Astrocyte of the spinal cord (primary cell): ENCODE measurements at places on chromosomes 5 and 9.
A peak's percentile ranks its signal among the peaks of the same experiment; 100 is the strongest.

DNA sequence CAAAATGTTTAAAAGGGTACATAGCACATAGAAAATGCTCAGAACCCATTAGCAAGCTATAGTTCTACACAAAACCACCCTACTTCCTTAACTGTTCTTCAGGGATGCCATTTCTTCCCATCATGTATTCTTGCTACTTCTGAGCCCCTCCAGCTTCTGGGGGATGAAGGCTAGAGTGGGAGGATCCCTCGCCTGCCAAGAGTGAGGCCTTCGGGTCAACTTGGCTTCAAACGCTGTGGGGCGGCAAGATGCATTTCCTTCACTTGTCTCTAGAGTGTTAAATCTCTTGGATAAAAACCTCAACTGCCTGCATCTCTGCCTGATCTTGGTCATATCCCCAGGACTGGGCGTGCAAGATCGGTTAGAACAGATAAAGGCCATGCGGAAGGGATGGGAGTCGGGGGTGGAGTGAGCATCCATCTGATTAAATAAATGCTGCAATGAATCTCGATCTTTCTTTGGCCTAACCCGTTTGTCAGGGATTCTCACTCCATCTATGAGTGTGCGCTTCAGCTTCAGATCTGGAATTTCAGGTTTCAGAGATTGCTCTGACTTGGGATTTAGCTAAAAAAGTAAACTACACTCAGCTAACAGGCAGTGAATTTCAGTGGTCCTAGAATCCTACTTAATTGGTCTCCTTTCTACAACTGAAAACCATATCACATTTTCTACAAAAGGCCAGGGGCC lies 118.0 kb upstream of the PANK3 start:
- no peak for DNase-seq

DNA sequence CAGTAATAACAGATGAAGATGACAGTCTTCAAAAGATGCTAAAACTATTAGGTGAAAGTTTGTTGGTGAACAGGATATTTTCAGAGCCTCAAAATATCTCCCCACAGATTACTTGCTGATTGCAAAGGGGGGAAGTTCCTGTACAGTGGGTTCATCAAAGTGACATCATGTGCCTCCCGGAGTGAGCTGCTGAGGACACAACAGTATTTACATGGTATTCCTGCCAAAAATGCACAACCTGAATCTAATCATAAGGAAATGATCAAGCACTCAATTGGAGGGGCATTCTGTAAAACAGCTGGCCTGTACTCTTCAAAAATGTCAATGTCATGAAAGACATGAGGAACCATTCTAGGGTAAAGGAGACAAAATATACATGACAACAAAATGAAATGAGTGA lies 18.9 kb upstream of the GLIS3 start:
- peak; percentile 40 for DNase-seq

GRCh38 chr9:20702570-20702969 lies 18.5 kb downstream of the FOCAD start:
- DNase-seq, result no peak

DNA sequence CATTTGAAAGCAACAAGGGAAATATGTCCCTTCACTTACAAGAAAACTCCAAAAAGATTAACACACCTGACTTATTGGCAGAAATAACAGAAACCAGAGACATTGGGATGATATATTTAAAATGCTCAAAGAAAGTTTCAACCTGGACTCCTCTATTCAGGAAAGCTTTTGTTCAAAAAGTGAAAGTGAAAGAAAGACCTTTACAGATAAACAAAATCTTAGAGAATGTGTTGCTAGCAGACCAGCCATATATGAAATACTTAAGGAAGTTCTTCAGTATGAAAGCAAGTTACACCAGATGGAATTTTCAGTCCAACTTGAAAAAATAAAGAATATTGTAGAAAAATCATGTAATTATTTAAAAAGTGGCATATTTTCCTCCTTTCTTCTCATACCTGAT lies 1075.1 kb downstream of the NR2F1-AS1 start:
- DNase-seq, result peak; percentile 50

- no peak for DNase-seq
These were observed 244.0 kb downstream of the YTHDC2 start for GRCh38 chr5:113757508-113757907.

DNA sequence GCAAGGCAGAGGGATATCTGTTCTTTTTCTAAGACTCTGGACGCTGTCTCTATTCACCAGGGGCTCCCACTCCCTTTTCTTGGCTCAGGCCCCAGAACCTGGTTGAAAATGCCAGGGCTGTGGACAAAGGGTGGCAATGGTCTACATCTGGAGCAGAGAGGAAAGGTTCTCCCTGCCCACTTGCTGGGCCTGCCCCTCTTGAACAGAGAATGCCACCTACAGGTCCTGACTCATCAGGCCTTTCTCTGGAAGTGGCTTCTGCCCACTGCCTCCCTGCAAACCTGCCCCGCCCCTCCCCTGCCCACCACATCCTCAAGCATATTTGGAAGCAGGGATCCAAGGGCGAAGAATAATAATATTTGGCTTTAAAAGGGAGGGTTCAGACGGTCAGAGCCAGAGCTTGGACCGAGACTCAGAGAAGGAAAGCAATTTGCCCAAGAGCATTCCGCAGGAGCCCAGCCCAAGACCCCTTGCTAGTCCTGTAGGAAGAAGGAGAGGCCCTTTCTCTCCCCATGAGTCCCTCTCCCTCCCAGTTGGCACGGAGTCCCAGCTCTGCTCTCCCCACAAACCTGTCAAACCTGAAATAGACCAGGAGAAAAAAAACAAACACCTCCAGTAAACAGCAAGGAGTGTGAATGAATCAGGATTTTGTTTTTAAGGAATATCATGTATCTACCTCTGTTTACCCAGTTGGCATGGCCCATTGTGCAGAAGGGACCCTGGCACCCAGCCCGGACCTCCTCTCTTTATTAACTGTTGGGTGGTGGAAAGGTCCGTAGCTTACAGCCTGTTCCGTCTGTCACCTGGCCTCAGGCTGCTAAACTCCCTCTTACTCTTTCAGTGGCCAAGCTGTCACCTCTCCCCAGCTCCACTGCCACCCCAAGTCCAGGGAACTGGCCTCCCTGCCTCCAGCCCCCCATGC lies 37.7 kb upstream of the STXBP1 start:
- peak; percentile 53 for DNase-seq

DNA sequence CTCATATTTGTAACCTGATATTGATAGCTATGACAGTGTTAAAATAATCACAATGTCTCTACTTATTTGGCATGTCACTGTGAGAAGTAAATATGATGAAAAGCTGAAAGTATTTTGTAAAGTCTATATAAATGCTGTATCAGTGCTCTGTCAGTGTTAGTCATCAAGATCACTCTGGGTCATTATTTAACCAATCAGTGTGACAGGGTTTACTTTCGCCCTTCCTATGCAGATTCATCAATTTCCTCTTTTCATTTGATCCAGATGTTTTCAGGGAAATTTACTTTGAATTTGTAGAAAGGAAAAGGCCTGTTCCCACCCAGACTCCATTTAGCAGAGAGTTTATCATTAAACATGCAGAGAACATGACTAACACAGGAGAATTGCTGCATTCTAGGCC lies 9.9 kb upstream of the PCSK5 start:
- no peak for DNase-seq

DNA sequence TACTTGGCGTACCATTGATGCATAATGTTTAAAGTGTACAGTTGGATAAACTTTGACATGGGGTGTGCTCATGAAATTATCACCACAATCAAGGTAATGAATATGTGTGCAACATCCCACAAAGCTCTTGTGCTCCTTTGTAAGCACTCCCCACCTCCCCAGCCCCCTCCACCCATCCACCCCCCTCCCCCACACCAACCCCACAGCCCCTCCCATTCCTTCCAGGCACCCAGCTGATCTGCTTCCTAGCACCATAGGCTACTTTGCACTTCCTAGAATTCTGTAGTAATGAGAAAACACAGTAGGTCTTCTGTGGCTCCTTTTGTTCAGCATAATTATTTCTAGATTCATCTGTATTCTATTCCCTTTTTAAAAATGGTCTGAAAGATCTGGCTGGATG lies 24.5 kb downstream of the FGD3 start:
- no peak for DNase-seq

DNA sequence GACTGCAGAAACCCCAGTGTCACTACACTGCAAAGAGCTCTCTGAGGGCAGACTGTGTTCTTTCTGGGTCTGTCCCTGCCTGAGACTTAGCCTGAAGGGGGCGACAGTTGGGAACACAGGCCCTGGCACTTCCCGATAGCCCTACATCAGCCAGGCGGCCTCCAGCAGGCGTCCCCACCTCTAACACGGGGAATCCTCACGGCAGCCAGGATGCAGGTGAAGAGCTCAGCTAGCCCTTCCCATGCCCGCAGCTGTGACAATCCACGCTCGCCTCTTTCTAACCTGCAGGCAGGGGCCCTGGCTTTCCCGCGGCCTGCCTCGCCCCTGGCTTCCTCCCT lies 5.9 kb downstream of the MED22 start:
- no peak for DNase-seq

DNA sequence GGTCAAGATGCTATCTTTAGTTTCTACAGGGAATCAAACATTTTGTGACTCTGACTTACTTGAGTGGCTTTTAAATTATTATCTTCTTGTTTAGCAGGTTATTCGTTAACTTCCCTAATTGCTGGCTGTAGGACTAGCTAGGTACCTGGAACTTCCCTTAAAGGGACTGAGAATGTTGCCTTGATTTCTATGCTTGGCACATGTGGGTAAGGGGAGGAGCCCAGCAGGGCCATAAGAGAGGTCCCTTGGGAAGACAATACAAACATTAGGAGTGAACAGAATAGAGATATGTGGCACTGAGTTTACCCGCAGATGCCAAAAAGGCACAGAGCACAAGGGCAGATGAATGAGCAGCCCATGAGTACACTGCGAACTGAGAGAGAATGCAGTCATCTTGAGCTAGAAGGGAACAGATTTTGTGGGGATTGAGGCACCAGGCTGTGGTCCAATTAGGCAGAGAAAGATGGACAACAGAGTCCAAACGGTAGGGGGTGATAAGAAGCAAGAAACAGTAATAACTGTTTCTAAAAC lies 9.8 kb downstream of the CKMT2 start:
- no peak for DNase-seq

DNA sequence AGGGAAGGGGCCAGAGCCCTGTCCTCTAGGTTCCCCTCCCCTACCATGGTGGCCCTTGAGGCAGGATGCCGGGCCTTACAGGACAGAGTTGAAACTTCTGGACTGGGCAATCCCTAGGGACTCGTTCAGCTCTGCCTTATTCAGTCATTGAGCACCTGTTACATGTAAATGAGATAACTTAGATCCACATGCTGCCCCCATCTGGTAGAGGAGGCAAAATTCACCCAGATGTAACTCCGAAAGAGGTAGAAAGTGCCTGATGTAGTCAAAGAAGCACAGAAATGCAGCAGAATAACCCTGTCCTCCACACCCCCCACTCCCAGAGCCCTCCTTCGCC lies 1.5 kb downstream of the GGTA1 start:
- peak; percentile 73 for DNase-seq

- DNase-seq, result peak; percentile 92
These were observed 45.6 kb downstream of the USP20 start for GRCh38 chr9:129880654-129881546.

DNA sequence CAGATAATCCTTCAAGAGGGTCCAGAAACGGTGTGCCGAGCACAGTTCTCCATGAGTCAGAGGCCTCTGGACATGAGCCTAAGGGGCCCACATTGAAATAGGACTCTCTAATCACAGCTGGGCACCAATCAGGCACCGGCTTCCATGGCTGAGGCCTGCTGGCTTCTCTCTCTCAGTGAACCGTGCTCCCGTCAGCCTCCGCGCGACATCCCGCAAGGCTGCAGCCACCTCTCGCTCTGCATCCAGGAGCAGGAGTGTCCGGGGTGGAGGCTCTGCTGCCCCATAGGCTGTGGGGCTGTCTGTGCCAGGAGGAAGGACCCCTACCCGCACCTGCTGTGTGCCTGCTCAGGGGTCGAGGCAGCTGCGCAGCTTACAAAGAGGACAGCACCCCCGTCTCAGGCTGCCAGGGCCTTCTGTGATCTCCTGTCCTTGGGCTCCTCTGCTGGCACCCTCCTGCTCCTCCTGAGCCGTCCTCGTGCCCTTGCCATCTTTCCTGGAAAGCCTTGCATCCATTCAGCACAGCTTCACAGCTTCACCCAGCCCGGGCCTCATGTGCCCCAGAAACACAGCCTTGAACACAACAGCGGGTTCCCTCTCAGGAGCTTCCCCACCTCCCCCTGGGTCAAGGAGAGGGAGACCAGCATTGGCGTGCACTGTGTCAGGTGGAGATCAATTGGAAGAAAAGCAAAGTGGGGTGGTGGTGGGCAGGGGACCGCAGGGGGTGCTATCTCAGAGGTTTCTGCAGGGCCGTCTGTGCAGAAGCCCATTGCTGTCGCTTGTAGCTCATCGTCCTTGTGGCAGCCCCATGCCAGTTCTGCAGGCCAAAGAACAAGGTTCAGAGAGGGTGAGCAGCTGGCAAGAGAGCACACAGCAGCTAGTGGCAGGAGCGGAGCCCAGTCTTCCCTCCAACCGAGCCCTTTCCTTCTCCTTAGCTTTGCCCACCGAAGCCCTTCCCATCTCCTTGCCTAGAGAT lies 22.8 kb upstream of the FCN1 start:
- no peak for DNase-seq

GRCh38 chr9:126916909-126917308 lies 2.3 kb downstream of the RALGPS1 start:
- DNase-seq, result no peak

GRCh38 chr9:137615387-137615871 lies 3.4 kb upstream of the EHMT1 start:
- DNase-seq, result no peak
